NCI-H526 treated with DMSO at 0.1 percent for 48 hours (cell line): ENCODE measurements at places on chromosomes 3 and 15.

DNA sequence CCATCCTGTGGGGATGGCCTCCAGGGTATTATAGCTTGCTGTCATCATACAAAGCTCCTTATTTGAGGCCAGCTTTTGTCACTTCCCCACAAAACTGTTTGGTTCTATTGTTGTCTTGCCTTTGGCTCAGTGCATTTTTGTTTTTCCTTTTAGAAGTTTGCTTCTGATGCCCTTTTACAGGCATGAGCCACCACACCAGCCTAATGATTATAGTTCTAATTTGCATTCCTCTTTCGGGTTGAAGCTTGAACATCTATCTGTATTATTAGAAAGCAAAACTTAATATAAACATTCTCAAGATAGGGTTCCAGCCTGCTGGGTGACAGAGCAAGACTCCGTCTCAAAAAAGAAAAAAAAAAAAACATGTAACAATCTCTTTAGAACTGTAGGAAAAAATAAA is 39.8 kb downstream of the SMARCC1 start:
- no peak for DNase-seq

DNA sequence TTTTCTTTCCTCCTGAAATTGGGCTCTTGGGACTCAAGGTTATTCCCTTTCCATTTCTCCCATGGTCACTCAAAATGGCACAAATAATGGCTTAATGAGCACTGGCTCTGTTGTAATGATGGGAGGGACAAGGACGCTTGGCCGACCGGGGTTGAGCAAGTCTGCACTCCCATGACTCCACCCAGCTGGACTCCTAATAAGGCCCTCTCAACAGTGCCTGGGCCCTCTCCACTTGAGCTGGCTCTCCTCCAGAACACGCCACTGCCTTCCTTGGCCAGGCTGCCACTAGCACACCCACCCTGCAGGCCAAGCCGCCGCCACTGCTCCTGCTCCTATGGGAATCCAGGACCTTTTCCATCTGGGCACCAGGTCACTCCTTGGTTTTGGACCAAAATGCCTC is 42.3 kb downstream of the ADCY5 start:
- no peak for DNase-seq

DNA sequence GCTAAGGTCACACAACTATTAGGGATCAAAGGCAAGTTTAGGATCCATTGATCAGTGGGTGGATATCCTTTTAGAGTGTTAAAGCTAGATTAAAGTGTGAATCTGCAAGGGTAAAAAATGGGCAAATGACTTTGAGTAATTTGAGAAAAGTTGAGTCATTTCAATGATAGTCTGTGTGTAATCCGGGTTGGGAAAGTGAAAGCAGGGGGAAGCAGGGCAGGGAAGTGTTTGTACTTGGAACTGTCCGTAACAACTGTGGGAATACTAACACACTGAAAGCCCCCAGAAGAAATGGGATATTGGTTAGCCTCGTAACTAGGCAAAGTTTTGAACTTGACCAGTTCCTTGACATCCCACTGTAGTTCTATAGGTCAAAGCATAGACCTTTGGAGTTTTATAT is 187.2 kb upstream of the SLITRK3 start:
- DNase-seq = no peak

- no peak for DNase-seq
Measured at GRCh38 chr3:45664578-45664977, 24.6 kb upstream of the SACM1L start.

DNA sequence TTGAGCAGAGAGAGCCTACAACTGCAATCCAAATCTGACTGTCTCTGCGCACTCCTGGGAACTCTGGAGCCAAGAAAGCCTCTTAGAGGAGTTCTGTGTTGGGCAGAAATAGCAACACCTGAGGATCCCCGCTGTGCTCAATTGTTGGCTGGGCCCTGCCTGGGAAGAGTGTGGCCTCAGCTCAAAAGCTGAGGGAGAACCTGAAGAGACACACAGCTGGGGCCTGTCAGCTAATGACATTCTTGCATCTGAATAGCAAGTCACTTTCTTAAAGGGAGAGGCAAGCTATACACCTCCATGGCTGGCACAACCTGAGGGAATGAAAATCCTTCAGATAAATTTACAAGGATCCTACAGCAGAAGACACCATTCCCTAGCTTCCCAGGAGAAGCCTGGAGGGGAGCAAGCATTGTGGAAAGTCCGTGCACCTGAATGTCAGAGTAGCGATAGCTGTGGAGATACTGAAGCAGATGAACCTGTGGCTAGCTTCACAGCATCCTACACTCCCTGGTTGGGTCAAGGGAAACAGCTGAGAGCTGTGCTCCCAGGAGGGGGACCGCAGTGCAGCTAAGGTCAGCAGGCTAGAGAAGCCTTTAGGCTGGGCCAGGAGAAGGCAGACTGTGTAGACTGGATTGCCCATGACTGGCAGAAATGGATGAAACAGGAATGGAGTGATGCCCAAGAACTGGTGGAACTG is 159.9 kb upstream of the PFN2 start:
- no peak for DNase-seq

GRCh38 chr15:43186003-43186353 is 775 bp downstream of the CCNDBP1 start:
- DNase-seq = no peak

GRCh38 chr15:63274427-63274826 is 3.0 kb upstream of the APH1B start:
- DNase-seq = no peak

- no peak for DNase-seq
Measured at GRCh38 chr3:26369133-26369532, 253.4 kb upstream of the LRRC3B start.

DNA sequence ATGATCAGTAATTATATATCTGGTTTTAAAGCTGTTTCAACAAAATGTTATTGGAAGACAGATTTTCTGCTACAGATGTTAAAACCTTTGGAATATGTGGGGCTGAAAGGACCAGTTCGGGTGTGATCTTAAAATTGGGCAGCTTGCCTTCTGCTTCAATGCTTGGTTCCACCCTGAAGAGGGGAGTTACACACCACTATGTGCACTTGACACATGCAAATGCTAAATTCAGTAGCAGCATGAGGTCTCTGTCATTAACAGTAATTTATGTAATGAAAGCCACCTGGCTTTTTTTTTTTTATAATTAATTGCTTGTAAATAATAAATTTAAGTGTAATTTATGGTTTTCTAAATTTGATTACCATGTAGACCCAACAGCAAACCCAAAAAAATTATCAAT is 24.6 kb downstream of the CDIN1 start:
- peak; percentile 53 for DNase-seq

DNA sequence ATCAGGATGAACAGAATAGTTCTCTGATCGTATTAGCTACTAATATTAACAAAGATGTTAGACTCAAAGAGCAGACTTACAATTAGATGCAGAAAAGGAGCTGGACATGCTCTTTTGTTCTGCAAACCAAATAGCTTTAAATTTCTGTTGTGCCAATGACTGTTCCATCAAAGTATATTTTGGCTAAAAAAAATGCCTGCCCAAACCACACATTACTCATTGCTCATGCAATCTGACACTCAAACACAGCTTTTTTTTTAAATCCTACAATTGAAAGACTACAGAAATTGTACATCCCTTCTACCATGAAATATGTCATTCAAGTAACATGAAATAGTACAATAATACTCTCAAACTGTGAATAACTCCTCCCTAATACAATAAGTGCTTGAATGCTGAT is 48.6 kb downstream of the SHOX2 start:
- no peak for DNase-seq

DNA sequence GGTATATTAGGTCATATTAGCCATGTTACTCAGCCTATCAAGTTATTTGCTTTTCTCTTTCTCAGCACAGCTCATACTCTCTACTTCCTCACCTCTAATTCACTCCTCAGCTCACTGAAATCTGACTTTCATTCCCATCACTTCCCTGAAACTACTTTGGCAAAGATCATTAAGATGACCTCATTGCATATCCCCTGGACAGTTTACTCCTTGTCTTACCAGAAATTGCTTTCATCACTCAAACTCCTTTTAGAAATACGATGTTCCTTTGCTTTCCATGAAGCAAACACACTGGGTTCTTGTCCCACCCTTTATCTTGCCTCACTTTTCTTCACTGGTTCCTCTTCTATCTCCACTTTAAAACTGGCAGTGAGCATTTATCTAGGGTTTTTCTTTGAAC is 354.4 kb downstream of the TUSC7 start:
- DNase-seq = no peak

- no peak for DNase-seq
Measured at GRCh38 chr15:84081391-84082168, 154.0 kb upstream of the GOLGA6L4 start.

GRCh38 chr3:189236352-189236751 is 64.6 kb downstream of the TPRG1 start:
- no peak for DNase-seq

- DNase-seq = no peak
Measured at GRCh38 chr3:72721683-72722381, 126.4 kb downstream of the SHQ1 start.

DNA sequence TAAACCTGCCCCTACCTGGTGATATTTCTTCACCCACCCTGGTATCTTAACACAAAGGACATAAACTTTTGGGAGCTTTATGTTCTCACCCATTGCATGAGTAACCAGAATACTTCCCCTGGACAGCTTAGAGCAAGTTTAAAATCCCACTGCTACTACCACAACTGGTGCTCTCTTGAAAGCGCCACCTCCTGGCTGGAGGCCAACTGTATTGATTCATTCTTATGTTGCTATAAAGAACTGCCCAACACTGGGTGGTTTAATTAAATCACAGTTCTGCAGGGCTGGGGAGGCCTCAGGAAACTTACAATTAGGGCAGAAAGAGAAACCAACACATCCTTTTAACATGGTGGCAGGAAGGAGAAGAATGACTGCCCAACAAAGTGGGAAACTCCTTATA is 592.4 kb downstream of the EPHA3 start:
- DNase-seq = no peak

DNA sequence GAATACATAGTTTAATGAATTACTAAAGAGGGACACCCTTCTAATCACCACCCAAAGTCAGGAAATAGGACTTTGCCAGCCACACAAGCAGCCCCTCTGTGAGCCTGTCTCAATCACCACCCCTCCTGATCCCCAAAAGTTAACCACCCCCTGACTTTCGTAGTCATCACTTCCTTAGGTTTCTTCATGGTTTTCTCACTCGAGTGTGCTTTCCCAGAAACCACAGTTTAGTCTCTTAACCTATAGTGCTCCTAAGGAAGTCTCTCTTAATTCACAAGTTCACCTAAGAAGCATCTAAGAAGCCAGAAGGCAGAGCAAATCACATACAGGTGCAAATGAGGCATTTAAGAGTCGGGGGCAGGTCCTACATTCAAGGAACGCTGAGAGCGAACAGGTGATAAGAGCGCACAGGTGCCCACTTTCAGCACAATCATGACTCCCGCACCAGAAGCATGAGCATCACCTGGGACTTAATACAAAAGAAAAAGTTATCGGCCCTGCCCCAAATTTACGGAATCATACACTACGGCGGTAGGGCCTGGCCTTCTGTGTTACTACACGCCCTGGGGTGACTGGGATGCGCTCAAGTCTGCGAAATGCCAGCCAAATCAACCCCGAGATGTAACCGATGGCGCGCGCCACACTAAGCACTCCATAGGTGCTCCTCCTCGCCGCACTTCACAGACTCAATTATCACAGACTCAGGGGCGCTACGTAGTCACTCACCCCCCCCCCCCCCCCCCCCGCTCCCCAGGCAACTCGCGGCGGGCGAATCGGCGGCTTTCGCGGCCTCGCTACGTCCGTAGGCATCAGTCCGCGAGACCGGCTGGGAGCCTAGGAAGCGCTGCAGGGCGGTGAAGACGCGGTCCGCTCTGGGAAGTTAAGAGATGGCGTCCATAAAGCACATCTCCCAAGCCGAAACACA is 815 bp downstream of the ULK4 start:
- peak; percentile 48 for DNase-seq

- DNase-seq = no peak
Measured at GRCh38 chr15:68370768-68371151, 61.2 kb downstream of the ITGA11 start.

- DNase-seq = no peak
Measured at GRCh38 chr3:49769286-49769915, 16.9 kb downstream of the IP6K1 start.

- DNase-seq = no peak
Measured at GRCh38 chr3:128480717-128481437, 12.1 kb downstream of the GATA2 start.

GRCh38 chr3:109930582-109930981 is 593.2 kb upstream of the DPPA4 start:
- no peak for DNase-seq

- DNase-seq = no peak
Measured at GRCh38 chr3:135192929-135193328, 397.9 kb downstream of the EPHB1 start.

GRCh38 chr3:144221761-144222160 is 250.1 kb downstream of the DIPK2A start:
- DNase-seq = no peak

DNA sequence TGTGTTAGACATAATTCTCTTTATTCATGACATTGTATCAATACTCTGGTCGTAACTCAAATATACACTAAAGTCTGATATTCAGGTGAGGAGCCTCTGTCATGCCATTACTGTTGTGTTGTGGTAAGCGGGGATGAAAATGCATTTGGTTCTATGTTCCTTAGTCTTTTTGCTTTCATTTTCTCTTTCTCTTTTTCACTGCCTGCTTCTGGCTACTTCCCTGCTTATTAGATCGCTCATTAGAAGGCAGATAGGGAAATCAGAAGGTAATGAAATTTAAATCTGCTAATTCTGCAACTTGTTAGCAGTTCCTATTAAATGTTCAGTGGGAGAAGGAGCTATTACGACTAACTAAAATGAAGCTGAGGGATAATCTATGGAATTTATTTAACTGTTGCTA is 345.0 kb downstream of the GRM7 start:
- peak; percentile 32 for DNase-seq

GRCh38 chr3:67723863-67724262 is 69.5 kb upstream of the SUCLG2 start:
- DNase-seq = no peak
